ENCODE measurements at places on chromosomes 12 and 14. TPM values are rescaled to one million over a fixed set of nuclear protein-coding genes. Genes with fewer than 3 reads are reported as not detected.

DNA sequence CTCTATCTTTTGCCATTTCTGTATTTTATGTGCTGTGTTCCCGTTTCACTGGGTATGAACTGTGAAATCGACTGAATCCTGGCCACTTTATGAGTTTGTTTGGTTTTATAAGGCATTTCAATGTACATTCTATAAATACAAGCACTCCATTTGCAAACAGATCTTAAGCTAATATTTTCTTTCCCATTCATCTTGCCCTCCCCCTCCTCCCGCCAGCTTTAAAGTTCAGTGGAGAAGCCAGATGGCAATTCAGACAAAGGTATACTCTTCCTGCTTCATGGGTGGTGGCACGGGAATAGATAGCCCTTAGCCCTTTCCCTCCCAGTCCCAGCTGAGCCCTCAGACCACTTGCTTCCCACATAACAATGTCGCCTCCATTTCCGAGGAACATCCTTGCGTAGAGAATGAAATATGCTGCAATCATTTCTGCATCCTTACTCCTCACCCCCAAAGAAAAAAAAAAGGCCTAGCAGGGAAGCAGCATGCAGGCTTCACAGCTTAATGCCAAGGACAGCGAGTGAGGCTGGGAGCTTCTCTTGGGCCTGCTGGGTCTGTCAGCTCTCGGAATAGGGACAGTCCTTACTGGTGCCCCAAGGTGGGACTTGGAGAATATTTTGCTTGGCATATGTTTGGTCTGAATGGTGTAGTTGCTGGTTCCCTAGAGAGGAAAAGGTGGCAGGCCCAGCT lies 52.8 kb upstream of the SRSF5 start:
- no peak for DNase-seq

OR6C2 gene
- total RNA-seq = not detected

DNA sequence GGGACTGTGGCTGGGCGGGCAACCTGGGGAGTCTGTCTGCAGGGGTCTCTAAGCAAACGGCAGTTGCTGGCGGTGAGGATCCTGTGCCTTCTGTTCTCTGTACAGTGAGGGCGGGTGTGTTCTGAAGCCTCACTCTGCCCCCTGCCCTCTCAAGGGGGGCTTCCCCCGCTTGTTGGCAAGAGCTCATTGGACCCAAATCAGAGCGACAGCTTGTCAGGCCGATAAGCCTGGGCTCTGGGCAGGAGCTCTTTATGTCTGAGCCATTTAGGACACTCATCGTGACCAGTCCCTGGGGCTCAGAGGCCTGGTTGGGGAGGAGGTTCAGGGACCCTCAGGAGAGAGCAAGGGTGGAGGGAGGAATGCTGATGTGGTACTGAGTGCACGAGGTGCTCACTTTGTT lies 136.0 kb downstream of the TSPAN9 start:
- no peak for DNase-seq

GOLGA3 gene
- 46.2 TPM for total RNA-seq

SOX5 gene
- 9.1 TPM for total RNA-seq

DNA sequence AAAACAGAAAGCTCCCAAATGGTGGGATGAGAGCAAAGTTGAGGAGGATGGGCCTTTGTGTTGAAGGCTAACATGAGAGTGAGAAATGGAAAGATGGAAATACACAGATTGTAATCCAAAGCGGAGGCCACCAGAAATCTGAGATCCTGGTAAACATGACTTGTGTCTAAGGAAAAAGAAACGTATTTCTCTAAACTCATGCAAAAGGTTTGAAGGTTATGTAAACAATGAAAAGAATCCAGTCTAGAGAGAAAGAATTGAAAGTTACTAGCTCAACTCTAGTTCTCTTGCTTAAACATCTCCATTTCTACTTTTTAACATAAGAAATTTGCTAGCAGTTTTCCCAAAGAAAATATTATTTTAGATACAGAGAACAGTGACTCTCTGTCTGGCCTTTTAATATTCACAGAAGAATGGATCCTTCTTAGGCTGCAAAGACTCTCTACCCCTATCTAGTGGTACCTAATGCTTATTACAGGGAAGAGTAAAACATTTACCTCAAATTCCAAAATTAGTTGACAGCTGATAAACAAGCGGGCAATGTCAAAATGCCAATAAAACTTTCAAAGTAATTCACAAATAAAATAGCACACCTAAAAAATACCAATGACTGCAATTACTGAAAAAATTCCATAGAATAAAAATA lies 75.8 kb upstream of the SOX5 start:
- no peak for DNase-seq

DNA sequence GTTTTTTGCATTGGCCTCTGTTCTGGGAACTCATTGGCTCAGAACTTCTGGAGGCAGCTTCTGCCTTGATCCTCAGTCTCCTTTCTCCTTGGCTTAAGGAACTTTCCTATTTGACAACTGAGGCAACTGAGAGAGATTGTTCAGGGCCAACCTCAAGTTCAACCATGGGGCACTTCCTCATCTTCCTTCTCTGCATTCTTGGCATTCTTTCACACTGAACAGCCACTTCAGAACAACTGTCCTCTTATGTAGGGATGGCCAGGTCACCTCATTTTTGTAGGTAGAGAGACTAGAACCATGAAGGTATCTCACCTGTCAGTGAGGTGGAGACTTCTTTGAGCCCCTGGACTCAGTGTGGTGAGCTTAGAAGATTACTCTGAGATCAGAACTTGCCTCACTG lies 63.0 kb upstream of the NRXN3 start:
- DNase-seq = no peak

Measured in uterus (tissue), 4 donors.